ENCODE measurements at places on chromosomes 7 and 10. TPM values are rescaled to one million over a fixed set of nuclear protein-coding genes. Genes with fewer than 3 reads are reported as not detected.
A peak's percentile ranks its signal among the peaks of the same experiment; 100 is the strongest.

The CPXM2 gene
- total RNA-seq, result not detected

The RASA4 gene
- 49.3 TPM for total RNA-seq

The RPP38 gene
- total RNA-seq, result 24.5 TPM

DNA sequence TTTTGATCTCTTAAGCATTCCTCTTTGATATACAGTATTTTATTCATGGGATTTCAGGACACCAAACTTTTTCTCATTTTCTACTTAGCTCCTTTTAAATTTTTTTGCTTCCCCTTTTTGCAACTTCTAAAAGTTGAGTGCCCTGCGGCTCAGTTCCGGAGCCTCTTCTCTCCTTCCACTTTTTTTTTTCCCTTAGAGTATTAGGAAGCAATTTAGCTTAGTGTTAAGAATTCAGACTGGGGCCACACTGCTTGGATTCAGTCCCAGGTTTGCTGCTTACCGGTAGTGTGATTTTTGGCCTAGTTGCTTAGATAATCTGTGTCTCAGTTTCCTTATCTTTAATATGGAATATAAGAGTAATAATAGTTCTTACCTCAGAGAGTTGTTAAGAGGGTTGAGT lies 3.4 kb downstream of the STAM start:
- H3K4me1 ChIP-seq, result peaks cover 43% of the 10 kb centered on the region
- H3K4me3 ChIP-seq, result no peak overlapping the region
- H3K27me3 ChIP-seq, result no peaks in the 10 kb centered on the region
- no peaks in the 10 kb centered on the region for H3K36me3 ChIP-seq
- no peak overlapping the region for H3K27ac ChIP-seq
- no peak for DNase-seq

The ADAM12 gene
- 0.22 TPM for total RNA-seq

GRCh38 chr10:106982268-106982667 lies 182.2 kb downstream of the SORCS1 start:
- no peaks in the 10 kb centered on the region for H3K4me1 ChIP-seq
- H3K36me3 ChIP-seq, result no peaks in the 10 kb centered on the region
- H3K27ac ChIP-seq, result no peak overlapping the region
- no peaks in the 10 kb centered on the region for H3K27me3 ChIP-seq

The TMEM213 gene
- total RNA-seq, result not detected

- peaks cover 47% of the 10 kb centered on the region for H3K4me1 ChIP-seq
- no peak overlapping the region for H3K27ac ChIP-seq
- H3K4me3 ChIP-seq, result no peak overlapping the region
- peaks cover 2% of the 10 kb centered on the region for H3K27me3 ChIP-seq
- DNase-seq, result no peak
Observed at GRCh38 chr10:89649051-89649450, 4.0 kb upstream of the PANK1 start.

The ZPBP gene
- not detected for total RNA-seq

DNA sequence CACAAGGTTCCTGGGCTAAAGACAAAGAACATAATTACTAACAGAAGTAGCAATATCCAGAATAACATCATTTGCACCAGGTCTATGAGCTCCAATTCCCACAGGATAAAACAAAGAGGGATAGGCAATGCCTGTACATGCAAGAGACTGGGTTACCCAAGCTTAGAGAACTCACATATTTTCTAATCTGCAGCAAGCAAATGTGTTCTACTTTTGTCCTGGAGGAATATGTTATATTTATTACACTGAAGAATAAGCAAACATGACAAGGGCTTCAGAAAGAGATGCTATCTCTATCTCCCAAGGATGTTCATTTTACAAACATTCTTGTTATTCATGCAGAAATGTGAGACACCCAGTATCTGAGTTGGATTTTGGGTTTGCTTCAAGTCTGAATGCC lies 118.6 kb downstream of the MDFIC start:
- H3K27ac ChIP-seq, result no peak overlapping the region
- H3K27me3 ChIP-seq, result no peaks in the 10 kb centered on the region
- no peak overlapping the region for H3K4me3 ChIP-seq
- DNase-seq, result no peak
- no peaks in the 10 kb centered on the region for H3K4me1 ChIP-seq

- no peaks in the 10 kb centered on the region for H3K36me3 ChIP-seq
- H3K4me1 ChIP-seq, result no peaks in the 10 kb centered on the region
- no peaks in the 10 kb centered on the region for H3K27me3 ChIP-seq
- DNase-seq, result no peak
- H3K4me3 ChIP-seq, result no peak overlapping the region
- H3K27ac ChIP-seq, result no peak overlapping the region
Observed at GRCh38 chr7:155587486-155587885, 41.1 kb upstream of the CNPY1 start.

DNA sequence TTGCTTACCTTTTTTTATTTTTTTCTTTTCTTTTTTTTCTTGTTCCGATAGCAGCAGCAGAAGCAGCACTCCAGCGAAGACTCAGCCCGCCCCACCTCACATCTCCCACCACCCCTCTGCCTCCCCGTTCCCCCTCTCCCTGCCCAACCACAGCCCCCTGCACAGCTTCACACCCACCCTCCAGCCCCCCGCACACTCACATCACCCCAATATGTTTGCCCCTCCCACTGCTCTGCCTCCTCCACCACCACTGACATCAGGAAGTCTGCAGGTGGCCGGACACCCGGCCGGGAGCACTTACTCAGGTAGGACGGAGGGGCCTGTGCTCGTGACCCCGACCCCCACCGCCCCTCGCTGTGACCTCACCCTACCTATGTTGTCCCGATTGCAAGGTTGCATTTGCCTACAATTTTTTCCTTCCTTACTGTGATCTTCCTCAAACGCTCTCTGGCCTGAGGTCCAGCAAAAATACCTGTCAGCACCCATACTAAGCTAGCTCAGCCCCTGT lies 367.2 kb upstream of the GALNT17 start:
- no peak overlapping the region for H3K27ac ChIP-seq
- no peaks in the 10 kb centered on the region for H3K27me3 ChIP-seq
- peaks cover 23% of the 10 kb centered on the region for H3K4me1 ChIP-seq
- H3K4me3 ChIP-seq, result no peak overlapping the region
- DNase-seq, result no peak

The KIAA1549 gene
- 0.36 TPM for total RNA-seq

The POU6F2 gene
- 0.53 TPM for total RNA-seq

DNA sequence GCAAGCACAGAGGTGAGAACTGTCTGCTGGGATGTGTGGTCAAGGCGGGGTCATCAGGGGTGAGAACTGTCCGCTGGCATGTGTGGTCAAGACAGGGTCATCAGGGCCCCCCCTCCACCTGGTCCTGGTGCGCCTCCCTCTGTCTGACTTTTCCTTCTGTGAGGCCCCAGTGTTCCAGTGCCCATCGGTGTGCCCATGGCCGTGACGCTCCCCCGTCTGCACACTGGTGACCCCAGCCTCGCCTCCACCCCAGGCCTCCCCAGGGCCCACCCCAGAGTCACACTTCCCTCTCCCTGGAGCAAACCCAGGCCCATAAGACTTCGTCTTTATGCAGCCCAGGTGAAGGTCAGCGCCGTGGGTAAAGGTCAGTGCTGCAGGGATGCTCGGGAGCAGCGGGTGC lies 70.1 kb upstream of the TCERG1L start:
- no peak for DNase-seq
- no peak overlapping the region for H3K4me3 ChIP-seq
- H3K27ac ChIP-seq, result no peak overlapping the region
- no peaks in the 10 kb centered on the region for H3K36me3 ChIP-seq

- no peak overlapping the region for H3K27ac ChIP-seq
- H3K36me3 ChIP-seq, result no peaks in the 10 kb centered on the region
- peak overlapping the region; percentile 87 for H3K4me3 ChIP-seq
- H3K27me3 ChIP-seq, result peaks cover 6% of the 10 kb centered on the region
- DNase-seq, result peak; percentile 7
Observed at GRCh38 chr7:85184599-85185423, 2.0 kb downstream of the SEMA3D start.

The GPR85 gene
- not detected for total RNA-seq

DNA sequence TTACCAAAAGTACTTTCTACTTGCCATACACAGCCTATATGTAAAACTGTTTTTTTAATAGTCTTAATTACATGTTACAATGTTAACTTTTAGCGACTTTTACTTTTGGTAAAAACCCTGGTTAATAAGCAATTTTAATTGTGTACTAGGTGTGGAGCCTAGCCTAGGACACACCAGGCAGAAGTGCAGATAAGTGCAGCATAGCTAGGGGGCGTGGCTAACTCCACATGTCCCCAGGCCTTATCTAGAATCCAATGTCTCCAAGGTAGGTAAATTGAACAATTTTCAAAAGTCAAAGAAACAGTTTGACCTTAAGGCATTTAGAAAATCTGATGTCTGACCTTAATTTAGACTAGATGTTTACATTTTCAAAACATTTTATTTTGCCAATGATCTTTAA lies 858.7 kb downstream of the CCSER2 start:
- H3K4me3 ChIP-seq, result no peak overlapping the region
- no peaks in the 10 kb centered on the region for H3K27me3 ChIP-seq
- no peaks in the 10 kb centered on the region for H3K4me1 ChIP-seq
- H3K27ac ChIP-seq, result no peak overlapping the region

The RFC2 gene
- 33.2 TPM for total RNA-seq

- no peak overlapping the region for H3K4me3 ChIP-seq
- H3K36me3 ChIP-seq, result no peaks in the 10 kb centered on the region
- H3K27ac ChIP-seq, result no peak overlapping the region
- H3K4me1 ChIP-seq, result no peaks in the 10 kb centered on the region
- no peaks in the 10 kb centered on the region for H3K27me3 ChIP-seq
Observed at GRCh38 chr10:101507828-101508227, 80.2 kb downstream of the POLL start.

GRCh38 chr7:2779051-2779450 lies 65.1 kb downstream of the GNA12 start:
- no peaks in the 10 kb centered on the region for H3K36me3 ChIP-seq
- H3K27ac ChIP-seq, result no peak overlapping the region
- no peak for DNase-seq
- no peaks in the 10 kb centered on the region for H3K27me3 ChIP-seq
- no peaks in the 10 kb centered on the region for H3K4me1 ChIP-seq
- H3K4me3 ChIP-seq, result no peak overlapping the region

GRCh38 chr7:81499262-81500116 lies 270.4 kb downstream of the HGF start:
- no peaks in the 10 kb centered on the region for H3K27me3 ChIP-seq
- DNase-seq, result peak; percentile 32
- no peak overlapping the region for H3K4me3 ChIP-seq
- no peaks in the 10 kb centered on the region for H3K36me3 ChIP-seq

The OGDHL gene
- total RNA-seq, result not detected

- no peaks in the 10 kb centered on the region for H3K4me1 ChIP-seq
- H3K4me3 ChIP-seq, result no peak overlapping the region
- no peak overlapping the region for H3K27ac ChIP-seq
- DNase-seq, result no peak
Observed at GRCh38 chr7:99098286-99098823, 45.6 kb downstream of the SMURF1 start.

The ZP3 gene
- 0.64 TPM for total RNA-seq

The ARHGAP21 gene
- 23.7 TPM for total RNA-seq

GRCh38 chr10:104274762-104275721 lies 6.1 kb downstream of the GSTO2 start:
- H3K4me1 ChIP-seq, result peaks cover 9% of the 10 kb centered on the region
- no peak overlapping the region for H3K4me3 ChIP-seq
- no peaks in the 10 kb centered on the region for H3K36me3 ChIP-seq
- peak; percentile 64 for DNase-seq
- no peaks in the 10 kb centered on the region for H3K27me3 ChIP-seq

DNA sequence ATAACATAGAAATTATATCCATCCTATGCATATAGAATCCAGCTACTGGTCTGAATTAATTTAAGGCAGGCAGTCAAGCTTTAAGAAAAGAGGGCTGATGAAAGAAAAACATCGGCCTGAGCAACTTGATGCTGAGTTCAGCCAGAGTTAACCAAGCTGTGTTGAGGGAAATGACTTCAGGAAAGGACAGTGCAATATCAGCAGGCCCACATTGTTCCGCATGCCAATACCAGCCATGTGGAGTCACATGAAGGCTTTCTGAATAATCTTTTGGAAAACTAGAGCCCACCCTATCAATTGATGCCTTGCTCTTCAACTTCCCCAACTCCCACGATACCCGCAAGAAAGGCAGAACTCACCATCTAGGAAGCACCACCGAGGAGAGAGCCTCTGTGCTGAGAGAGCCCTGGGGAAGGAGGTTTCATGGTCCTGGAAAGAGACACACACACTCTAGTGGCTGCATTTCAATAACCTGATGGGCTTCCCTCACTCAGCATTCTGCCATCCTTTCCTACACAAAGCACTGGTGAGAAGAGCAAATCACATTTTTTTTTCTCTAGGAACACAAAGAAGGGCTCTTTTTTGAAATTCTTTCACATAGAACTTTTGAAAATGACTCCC lies 125.8 kb upstream of the PTN start:
- no peaks in the 10 kb centered on the region for H3K36me3 ChIP-seq
- H3K4me1 ChIP-seq, result no peaks in the 10 kb centered on the region
- no peak for DNase-seq

The SYCE1 gene
- total RNA-seq, result not detected

The ASZ1 gene
- not detected for total RNA-seq

GRCh38 chr10:90912174-90912573 lies 8.7 kb downstream of the ANKRD1 start:
- no peaks in the 10 kb centered on the region for H3K27me3 ChIP-seq
- H3K4me1 ChIP-seq, result no peaks in the 10 kb centered on the region
- H3K4me3 ChIP-seq, result no peak overlapping the region
- no peak overlapping the region for H3K27ac ChIP-seq
- H3K36me3 ChIP-seq, result no peaks in the 10 kb centered on the region

GRCh38 chr10:17385066-17385465 lies 69.3 kb downstream of the ST8SIA6 start:
- no peaks in the 10 kb centered on the region for H3K4me1 ChIP-seq
- H3K36me3 ChIP-seq, result no peaks in the 10 kb centered on the region
- no peak overlapping the region for H3K4me3 ChIP-seq
- no peak for DNase-seq

DNA sequence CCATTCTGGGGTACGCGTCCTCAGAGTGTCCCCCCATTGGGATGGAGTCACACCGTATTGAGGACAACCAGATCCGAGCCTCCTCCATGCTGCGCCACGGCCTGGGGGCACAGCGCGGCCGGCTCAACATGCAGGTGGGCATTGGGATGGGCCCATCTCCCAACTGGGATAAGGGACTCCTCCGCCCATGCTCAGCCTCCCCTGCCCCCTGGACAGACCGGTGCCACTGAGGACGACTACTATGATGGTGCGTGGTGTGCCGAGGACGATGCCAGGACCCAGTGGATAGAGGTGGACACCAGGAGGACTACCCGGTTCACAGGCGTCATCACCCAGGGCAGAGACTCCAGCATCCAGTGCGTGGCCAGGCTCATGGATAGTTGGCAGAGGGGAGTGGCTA lies 5.8 kb downstream of the AEBP1 start:
- DNase-seq, result no peak
- H3K27ac ChIP-seq, result no peak overlapping the region
- H3K27me3 ChIP-seq, result peaks cover 3% of the 10 kb centered on the region
- H3K36me3 ChIP-seq, result peaks cover 30% of the 10 kb centered on the region
- peaks cover 15% of the 10 kb centered on the region for H3K4me1 ChIP-seq

- no peak overlapping the region for H3K27ac ChIP-seq
- no peak overlapping the region for H3K4me3 ChIP-seq
- DNase-seq, result no peak
- H3K36me3 ChIP-seq, result no peaks in the 10 kb centered on the region
- no peaks in the 10 kb centered on the region for H3K27me3 ChIP-seq
Observed at GRCh38 chr10:2782265-2782664, 285.1 kb upstream of the PFKP start.

Data from B cell (primary cell).